ENCODE measurements at places on chromosomes 11 and 22.

- no peak for DNase-seq
Measured at GRCh38 chr22:23910496-23911190, 16.5 kb downstream of the MIF start.

DNA sequence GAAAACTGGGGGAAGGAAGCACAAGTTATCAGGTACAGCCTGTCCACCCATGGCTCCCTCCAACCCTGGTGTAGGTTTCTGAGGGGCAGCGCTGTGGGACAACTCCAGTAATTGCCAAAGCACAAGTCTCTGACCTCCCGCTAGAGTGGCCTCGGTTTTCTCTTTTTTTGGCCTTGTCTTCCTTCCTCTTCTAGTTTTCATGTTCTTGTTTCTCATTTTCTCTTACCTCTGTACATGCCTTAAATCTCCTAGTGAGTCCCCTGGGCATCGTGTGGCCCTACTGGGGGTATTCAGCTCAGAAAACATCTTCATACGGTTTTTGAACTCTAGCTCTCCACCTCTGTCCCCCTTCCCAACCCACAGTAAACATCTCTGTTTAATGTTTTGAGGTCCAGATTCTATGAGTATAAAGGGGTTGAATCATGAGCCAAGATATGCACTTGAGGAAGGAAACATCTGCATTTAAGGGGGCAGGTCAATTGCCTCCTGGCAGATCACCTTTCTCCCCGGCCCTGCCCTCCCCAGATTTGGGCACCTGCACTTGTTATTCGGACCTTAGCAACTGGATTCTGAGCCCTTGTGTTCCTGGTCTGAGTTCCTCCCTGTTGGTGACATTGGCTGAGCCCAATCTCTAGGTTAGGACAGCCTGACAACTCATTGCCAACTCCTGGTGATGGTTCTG is 8.4 kb upstream of the LMO2 start:
- no peak for DNase-seq

- peak; percentile 14 for DNase-seq
Measured at GRCh38 chr11:75858613-75859012, 43.6 kb downstream of the UVRAG start.

GRCh38 chr22:23279781-23280180 is 99.5 kb downstream of the BCR start:
- peak; percentile 80 for DNase-seq

GRCh38 chr22:26701323-26701722 is 43.9 kb downstream of the MIAT start:
- no peak for DNase-seq

- no peak for DNase-seq
Measured at GRCh38 chr11:68051191-68052136, 12.6 kb downstream of the TCIRG1 start.

DNA sequence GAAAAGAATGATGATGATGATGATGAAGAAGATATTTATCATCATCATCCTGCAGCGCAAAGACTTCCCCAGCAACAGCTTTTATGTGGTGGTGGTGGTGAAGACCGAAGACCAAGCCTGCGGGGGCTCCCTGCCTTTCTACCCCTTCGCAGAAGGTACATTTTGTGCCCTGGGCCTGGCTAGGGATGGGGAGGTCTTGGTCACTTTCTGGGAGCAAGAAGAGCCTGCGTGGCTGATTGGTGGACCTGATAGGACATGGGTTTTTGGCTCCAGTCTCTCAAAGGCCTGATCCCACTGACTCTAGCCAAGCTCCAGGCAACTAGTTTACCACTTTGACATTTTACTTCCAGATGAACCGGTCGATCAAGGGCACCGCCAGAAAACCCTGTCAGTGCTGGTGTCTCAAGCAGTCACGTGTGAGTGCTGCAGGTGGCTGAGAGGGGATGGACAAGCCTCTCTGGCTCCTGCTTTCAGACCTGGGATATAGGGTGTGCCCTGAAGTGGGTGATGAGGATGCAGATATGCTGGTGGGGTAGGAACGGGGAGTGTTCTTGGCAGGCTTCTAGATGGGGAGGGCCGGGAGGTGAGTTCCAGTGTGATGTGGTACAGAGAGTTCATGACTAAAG is 5.3 kb downstream of the SIDT2 start:
- no peak for DNase-seq

- DNase-seq = no peak
Measured at GRCh38 chr11:102194257-102194656, 84.0 kb downstream of the YAP1 start.

- DNase-seq = peak; percentile 30
Measured at GRCh38 chr11:8258784-8259183, 4.9 kb downstream of the LMO1 start.

DNA sequence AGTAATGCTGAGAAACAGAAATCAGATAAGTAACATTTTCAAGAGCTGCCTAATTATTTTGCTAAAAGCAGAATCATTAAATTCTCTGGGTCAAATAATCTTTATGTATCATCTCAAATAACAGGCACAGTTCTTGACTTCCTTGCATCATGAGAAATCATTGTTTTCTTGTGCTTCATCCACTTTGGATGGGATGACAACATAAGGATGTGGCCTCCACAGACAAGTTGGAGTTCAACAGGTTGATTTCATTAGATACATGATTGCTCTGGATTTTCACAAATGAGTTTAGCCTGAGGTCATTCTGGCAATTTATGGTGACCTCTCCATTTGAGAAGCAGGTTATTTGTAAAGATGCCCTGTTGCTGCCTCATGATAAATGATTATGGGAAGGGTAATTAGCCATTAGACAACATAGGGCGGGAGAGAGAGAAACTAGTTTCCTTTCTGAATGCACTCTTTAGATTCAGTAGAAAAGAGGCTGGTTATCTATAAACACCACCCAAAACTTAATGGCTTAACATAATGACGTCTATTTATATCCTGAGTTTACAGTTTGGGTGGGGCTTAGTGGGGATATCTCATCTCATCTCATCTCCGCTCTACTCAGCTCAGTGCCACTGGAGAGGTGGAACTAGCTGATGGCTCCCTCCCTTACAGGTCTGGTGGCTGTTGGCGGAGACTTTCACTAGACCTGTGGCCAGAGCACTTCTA is 35.0 kb upstream of the ADORA2A start:
- no peak for DNase-seq

- peak; percentile 35 for DNase-seq
Measured at GRCh38 chr22:20887375-20887774, 28.6 kb downstream of the SNAP29 start.

- peak; percentile 95 for DNase-seq
Measured at GRCh38 chr11:129846508-129847335, 31.1 kb downstream of the TMEM45B start.

- no peak for DNase-seq
Measured at GRCh38 chr11:73353422-73353821, 22.8 kb upstream of the RELT start.

DNA sequence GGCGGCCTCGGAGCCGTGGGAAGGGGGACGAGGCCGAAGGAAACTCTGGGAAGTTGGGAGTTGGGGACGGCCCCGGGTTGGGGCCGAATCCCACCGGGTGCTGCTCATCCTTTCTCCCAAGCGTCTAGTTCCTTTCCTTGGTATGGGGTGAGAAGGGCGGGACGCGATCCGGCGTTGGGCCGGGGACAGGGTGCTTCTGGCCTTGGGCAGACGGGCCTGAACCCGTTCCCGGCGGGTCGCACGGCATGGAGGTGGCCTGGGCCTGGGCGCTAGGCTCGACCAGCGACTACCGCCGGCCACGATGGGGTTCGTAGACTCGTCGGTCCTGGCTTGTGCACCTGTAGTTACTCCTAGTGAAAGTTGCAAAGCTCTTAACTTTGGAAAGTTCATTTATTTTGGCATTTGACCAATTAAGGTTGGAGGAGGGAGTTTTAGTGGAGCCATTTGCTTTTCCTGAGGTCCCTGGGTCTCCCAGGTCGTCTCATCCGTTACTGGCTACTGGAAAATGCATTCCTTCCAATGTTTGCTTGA is 1.0 kb downstream of the SYT9 start:
- no peak for DNase-seq

- no peak for DNase-seq
Measured at GRCh38 chr11:80632691-80633090, 1191.9 kb upstream of the TENM4 start.

- DNase-seq = peak; percentile 90
Measured at GRCh38 chr11:19244621-19245020, 3.9 kb upstream of the E2F8 start.

DNA sequence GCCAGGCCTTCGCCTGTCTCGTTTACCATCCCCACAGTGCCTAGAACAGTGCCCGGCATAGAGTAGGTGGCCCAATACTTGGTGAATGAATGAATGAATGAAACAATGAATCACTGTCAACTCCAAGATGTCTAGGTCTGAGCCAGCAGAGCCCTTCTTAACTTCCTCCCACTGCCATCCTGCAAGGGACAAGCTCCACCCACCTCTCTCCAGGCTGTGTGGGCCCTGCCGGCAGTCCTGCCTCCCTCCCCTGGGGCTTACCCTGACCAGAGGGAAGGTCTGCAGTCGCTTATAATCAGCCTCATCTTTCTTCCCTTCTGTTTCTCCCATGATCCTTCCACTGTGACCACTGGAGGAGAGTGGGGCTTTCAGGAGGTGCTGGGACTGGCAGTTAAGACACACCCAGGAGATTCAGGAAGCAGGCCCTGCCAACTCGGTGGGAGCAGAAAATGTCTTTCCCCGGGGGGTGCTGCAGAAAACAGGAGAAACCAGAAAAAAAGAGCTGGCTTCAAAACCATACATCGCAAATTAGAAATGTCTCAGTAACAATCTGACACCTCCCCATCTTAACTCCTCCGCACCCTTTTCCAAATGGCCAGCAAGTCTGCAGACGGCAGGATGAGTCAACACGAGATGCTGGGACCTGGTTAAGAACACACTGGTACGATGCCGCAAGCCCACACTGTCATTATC is 11.4 kb downstream of the DNAL4 start:
- peak; percentile 66 for DNase-seq

GRCh38 chr22:25567251-25567675 is 2.8 kb downstream of the GRK3 start:
- peak; percentile 19 for DNase-seq

- peak; percentile 14 for DNase-seq
Measured at GRCh38 chr11:116641561-116642045, 131.2 kb downstream of the BUD13 start.

- DNase-seq = no peak
Measured at GRCh38 chr11:33347490-33348125, 90.4 kb downstream of the HIPK3 start.

DNA sequence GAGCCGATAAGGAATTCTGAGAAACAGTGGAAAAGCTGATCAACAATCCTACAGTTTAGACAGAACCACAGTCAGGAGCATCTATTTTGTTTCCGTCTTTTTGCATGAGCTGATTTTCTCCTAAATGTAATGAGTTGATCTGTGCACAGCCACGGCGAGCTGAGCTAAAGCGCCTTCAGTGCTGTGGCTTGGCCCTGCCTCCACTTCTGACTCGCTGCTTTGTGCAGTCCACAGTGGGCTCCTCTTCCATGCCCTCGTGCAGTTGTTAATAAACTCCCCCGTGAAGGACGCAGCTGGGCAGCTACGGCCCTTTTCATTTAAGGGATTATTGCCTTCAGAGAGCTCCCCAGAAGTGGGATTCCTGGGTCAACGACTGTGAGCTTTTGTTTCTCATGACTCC is 39.4 kb downstream of the SCUBE1 start:
- no peak for DNase-seq

- no peak for DNase-seq
Measured at GRCh38 chr11:126607776-126608541, 252.5 kb downstream of the ST3GAL4 start.

DNA sequence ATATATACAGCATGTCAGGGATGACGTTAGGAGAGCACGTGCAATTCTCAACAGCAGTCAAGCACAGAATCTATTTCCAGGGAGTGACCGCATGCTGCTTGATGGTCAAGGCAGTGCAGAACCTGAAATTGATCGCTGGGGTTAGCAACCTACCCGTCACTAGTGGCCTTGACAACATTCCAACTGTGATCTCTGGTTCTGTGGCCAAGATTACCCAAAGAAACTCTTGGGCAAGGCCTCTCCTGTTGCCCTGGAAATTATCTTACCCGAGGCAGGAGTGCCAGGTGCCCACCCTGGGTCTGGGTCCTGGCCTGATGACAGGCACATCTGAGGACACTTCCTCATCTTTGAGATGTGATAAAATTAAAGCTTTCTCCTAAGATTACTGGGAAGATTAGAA is 2.2 kb downstream of the TM7SF2 start:
- no peak for DNase-seq

- peak; percentile 93 for DNase-seq
Measured at GRCh38 chr11:94017446-94017845, 3.7 kb upstream of the HEPHL1 start.

DNA sequence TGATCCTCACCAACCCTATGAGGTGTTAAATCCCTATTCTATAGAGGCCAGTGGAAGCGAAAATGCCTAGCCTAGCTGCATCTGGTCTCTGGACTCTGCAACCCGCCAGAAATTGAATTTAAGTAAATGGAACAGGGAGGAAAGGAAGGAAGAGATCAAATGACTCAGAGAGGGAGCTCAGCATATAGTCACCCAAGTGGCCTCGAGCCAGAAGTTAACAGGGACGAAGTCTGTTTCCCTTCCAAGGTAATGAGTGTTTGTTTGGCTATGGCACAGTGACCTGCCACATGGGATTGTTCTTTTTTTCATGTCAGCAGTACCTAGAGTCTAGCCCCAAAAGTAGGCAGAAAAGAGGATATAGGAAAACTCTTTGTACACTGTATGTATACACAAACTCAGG is 66.3 kb downstream of the PAK1 start:
- peak; percentile 82 for DNase-seq

DNA sequence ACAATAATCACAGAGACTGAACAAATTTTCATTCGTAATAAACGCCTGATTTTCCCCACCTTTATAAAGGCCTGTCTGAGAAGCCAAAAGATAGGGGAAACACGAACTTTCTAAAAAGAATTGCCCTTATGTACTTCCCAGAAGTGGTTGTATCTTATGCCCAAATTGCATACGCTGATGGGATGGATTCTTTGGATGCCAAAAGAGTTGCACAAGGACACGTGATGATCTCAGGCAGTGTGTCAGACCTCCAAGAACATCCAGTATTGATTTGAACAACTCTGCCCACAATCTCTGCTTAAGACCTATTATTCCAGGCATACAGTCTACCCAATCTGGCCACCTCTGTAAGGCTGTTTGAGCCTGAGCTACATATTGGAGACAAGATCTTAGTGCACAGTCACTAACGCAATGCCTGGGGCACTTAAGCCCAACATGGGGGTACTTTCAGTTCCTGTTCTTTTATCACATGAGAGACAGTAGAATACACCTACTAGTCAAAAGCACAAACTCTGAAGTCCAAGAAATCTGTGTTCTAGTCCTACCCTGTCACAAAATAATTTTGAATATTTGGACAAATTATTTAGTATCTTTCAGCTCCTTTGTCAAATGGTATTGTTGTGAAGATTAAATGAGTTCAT is 38.9 kb downstream of the OR10A6 start:
- DNase-seq = no peak

DNA sequence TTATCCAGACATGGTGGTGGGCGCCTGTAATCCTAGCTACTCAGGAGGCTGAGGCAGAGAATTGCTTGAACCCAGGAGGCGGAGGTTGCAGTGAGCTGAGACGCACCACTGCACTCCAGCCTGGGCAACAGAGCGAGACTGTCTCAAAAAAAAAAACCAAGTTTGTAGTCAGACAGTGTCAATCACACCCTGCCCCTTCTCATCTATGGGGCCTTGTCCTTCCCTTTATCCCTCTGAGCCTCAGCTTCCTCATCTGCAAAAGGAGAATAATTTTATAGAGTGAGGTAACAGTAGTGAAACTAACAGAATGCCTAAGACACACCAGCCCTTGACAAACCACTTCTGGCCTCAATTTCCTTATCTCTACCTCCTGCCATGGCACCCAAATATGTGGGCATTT is 10.7 kb downstream of the BCL9L start:
- DNase-seq = no peak

- peak; percentile 16 for DNase-seq
Measured at GRCh38 chr11:20754933-20755332, 85.5 kb downstream of the NELL1 start.

- no peak for DNase-seq
Measured at GRCh38 chr22:37089434-37089833, 20.1 kb downstream of the TMPRSS6 start.
